ENCODE measurements at places on chromosomes 6 and 20.
A peak's percentile ranks its signal among the peaks of the same experiment; 100 is the strongest.

DNA sequence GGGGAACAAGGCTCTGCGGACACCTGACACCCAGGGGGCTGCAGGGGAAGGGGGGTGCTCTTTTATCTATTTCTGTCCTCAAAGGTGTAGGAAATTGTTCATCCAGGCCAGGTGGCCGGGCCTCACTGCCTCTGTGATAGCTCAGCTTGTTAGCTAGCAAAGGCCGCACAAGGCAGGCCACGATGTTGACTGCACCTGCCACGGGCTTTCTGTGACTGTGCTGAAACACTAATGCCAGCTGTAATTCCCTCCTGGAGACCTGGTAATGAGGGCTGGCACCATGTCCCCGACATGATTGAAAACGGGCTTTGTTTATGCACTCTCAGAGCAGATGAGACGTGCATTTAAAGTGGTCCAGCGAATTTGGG is 61.4 kb upstream of the APCDD1L start:
- no peak for DNase-seq

GRCh38 chr6:7996538-7997111 is 67.6 kb downstream of the BLOC1S5 start:
- DNase-seq, result no peak

DNA sequence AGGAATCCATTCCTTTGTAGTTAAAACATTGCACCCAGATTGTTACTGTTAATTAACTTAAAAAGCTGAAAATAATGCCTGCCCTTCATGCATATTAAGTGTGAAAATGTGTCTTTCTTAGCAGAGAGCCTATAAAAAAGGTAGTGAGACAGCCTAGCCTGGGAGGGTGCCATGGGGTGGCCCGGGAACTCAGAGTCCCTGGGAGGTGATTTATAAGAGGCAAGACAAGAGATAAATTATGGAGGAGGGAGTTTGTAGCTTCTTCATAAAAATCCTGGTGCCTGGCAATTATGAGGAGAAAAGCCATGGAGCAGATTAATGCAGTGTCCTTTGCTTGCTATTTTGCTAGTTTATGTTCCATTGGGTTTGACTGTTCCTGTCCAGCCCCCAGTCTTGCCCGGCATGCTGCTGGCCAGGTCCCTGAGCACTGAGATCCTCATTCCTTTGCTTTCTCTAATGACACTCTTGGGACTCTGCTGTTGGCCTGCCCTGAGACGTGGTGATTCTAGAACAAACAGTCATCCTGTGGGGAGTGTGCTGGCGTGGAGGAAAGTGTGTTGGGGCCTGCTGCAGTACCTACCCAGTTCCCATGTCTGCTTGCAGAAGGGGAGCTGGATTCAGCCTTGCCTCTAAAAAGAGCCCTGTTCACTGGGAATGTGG is 4.2 kb downstream of the MLN start:
- DNase-seq, result no peak

DNA sequence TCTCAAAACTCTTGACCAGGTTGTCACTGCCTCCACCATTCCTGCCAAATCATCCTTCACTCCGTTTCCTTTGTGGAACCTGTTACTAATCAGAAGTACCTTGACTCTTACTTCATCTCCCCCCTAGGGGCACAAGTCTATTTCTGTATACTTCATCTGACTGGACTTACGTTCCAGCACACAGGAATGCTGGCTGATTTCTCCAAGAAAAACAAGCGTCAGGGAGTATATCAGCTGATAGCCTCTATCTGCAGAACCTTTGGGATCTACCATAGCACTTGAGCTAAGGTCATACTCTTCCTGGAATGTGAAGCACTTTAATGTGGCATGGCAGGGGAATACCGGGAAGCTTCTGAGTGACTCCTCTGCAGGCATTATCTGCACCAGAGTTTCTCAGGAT is 178.1 kb upstream of the MOCS1 start:
- DNase-seq, result peak; percentile 4

DNA sequence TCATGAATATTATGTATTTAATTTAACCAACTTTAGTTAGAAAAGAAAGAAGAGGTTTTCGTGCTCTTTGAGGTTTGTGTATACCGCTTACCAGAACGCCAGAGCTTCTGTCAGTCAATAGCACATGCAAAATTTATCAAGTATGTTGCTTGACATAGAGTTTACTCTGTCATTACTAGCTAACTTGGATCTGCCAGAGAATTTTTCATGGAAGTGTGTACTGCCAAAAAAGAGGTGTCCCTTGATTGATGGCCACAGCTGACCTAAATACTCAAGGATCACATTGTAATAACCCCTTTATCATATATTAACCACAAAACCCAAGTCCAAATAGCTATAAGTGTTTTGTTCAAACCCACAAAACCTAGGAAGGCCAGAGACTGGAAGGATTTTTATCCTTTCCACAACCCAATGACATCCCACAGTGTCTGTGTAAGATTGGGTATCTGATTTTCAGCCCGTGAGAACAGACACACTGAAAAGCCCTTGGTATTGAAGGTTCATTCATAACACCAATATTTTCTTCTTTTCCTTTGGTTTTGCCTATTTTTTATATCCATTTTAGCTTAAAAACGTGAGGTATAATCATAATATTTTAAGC is 194.0 kb upstream of the EYA4 start:
- DNase-seq, result no peak

- DNase-seq, result no peak
These were observed 30.0 kb downstream of the SLX4IP start for GRCh38 chr20:10465135-10465534.

DNA sequence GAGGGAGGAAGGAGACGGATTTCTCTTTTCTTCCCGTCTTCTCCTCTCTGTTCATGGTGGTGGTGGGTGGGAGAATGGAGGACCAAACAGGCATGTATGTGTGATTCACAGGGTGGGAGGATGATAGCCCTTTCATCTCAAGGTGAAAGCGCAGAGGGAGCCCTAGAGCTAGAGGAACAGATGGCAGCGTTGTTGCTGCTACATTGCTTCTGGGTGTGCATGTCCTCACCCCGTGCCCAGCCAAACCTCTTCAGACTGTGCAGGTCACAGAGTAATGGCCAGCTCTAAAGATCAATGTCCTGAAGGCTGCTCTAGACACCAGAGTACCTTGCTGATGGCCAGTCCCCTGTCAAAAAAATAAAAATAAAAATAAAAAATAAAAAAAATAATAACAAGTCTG is 301.8 kb downstream of the TBC1D7 start:
- DNase-seq, result no peak

Measured in Caco-2 (cell line).